GM23248 (cell line): ENCODE measurements at places on chromosomes 2 and 18.

DNA sequence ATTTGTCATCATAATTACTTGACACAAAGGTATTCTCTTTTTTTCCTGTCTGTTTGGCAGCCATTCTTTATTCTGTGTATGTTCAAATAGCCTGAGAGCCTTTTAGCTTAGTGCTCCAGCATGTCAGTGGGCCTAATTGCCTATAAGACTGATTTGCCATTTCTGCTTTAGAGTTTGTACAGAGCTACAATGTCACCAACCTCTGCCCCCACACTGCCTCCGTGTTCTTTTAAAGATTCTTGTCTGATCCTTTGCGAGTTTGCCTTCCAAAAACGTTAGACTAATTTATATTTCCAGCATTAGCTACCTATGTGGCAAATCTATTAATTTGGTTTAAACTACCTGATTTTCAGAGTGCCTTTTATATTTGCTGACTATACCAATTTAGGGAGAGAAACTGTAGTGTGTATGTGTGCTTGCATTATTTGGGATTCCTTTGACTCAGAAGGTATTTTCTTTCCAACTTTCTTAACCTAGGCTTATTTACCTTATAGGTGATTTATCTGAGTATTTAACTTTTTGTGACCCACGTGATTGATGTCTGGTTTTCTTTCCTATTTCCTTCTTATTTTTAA lies 70.8 kb downstream of the FAM117B start:
- no peak for DNase-seq

GRCh38 chr2:179460181-179460929 lies 195.7 kb upstream of the SESTD1 start:
- DNase-seq = peak; percentile 95

DNA sequence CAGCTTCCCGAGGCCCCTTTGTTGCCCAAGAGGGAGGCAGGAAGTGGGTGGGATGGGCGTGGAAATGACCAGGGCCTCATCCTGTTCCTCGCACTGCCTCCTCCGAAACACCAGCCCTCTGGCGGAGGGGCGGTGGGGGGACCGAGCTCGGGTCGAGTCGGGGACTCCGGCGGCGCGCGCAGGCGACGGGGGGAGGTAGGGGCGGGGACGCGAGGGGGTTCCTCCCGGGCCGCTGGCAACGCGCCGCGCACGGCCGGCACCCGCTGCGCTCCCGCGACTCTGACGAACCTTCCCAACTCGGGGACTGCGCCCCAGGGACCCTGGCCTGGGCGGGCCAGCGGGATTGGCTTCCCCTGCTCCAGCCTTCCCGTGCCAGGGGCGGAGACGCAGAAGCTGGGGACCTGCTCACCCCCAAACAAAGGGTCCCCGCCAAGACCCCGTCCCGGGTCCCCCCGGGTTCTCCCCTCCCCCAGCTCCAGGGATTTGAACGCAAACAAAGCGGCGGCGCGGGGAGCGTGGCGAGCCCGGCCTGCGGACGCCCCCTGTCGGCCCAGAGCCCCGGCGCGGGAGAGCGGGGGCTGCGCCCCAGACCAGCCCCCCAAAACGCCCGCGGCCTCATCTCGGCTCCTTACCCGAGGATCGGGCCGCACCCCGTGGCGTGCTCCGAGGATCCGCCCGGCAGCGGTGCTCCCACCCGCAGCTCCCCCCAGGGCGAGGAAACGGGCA lies 1.2 kb downstream of the SEMA4C start:
- peak; percentile 92 for DNase-seq

DNA sequence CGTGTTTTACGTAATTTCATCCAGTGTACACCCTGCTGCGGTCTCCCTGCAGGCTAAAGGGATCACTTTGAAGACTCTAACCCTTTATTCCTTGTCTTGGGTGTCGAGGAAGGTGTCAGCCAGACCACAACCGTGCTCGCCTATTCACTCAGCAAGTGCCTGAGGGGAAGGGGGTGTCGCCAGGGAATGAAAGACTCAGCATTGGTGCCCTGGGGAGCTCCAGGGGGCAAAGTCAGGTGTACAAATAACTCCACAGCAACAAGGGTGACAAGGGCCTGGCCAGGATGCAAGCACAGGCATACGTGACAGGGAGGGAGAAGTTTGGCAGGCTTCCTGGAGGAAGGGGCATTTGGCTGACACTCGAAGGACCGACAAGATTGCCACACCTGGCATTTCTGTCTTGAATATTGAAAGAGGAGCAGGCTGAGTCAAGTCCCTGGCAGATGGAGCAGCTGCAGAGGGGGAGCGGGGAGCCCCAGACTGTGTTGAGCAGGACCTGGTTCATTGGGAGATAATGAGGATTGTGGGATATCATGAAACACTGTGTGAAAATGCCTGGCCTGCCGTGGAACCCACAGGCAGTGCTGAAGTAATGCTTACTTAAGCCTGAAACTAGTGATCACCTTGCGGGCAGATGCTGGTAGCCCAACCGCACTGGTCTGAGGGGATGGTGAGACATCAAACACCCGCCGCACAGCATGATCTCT lies 93.9 kb downstream of the RHOB start:
- DNase-seq = no peak

DNA sequence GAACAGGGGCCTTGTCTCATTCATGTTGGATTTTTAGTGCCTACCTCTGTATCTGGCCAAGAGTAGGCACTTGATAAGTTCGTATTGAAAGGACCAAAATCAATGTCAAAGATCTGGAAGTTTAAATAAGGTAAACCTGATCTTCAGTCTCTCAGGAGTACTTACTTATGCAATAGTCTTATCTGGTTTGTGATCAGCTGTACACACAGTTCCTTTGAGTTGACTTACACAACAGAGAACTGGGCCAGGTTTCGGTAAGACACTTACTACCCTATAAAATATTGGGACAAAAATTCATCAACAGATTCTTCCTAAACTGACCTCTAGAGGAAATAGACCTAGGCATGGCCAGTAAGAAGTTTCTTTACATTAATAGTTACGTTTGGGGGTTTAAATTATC lies 113.6 kb upstream of the NXPH2 start:
- no peak for DNase-seq

- DNase-seq = no peak
Observed at GRCh38 chr18:14964406-14964805, 216.4 kb downstream of the ANKRD30B start.

DNA sequence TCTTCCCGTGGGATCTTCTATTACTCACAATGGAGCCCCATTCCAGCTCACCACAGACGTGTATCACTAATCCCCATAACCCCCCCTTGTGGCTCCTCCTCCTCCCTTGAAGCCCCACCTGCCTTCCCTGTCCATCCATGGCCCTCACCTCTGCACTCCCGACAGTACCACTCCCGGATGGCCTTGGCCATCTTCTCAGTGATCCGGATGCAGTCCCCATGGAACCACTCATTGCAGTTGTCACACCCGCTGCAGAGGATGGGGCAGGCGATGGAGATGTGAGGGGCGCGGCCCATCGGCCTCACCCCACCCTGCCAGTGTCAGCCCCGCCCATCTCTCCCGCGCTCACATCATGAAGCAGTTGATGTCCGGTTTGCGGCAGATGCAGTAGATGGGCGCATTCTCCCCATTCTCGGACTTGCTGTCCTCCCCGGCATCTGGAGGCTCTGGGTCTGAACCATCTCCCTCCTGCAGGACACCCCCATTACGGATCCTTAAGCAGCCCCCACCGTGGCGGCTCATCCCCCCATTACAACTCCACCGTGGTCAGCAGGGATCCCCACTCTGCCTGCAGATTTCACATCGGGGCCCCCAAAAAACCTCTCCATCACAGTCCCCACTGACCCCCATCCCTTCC lies 983 bp downstream of the CXXC1 start:
- DNase-seq = peak; percentile 73
